ENCODE measurements at places on chromosomes 16 and 17.

DNA sequence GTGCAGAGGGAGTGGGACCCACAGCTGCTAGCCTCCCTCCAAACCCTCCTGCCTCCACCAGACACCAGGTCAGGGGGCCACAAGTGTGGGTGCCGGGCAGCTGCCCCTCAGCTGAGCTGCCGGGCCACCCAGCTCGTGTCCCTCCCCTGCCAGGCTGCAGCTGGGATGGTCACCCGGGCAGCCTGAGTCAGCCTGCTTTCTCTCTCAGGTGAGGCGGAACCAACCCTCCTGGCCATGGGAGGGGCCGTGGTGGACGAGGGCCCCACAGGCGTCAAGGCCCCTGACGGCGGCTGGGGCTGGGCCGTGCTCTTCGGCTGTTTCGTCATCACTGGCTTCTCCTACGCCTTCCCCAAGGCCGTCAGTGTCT lies 6.9 kb downstream of the SLC16A3 start:
- no peak for DNase-seq

GRCh38 chr16:89015271-89015859 lies 38.4 kb upstream of the CBFA2T3 start:
- no peak for DNase-seq

DNA sequence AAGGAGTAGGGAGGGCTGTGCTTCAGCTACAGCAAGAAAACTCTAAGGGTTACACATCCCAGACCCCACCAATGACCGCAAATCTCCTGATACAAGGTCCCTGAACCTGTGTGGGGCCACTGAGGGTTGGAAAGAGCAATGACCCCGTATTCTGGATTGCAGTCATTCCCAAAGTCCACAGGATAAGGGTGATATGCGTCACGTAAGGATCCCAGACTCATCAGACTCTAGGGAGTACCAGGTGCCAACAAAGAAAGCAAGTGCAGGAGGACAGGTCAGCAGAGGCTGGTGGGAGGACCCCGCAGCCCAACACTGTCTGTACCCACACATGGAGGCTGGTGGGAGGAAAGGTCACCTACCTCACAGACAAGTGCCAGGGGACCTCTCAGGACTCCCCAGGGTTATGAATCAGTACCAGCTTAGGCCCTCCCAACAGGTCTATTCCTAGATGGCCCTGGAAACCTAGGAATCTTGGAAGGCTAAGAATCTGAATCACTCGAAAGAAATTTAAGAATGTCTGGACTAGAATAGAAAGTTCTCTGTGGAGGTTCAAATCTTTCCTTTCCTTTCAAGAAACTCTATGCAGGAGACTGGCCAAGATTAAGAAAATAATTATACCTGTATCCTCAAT lies 16.2 kb downstream of the PITPNA start:
- DNase-seq, result no peak

- no peak for DNase-seq
These were observed 83.0 kb downstream of the ANKRD11 start for GRCh38 chr16:89407282-89407924.

DNA sequence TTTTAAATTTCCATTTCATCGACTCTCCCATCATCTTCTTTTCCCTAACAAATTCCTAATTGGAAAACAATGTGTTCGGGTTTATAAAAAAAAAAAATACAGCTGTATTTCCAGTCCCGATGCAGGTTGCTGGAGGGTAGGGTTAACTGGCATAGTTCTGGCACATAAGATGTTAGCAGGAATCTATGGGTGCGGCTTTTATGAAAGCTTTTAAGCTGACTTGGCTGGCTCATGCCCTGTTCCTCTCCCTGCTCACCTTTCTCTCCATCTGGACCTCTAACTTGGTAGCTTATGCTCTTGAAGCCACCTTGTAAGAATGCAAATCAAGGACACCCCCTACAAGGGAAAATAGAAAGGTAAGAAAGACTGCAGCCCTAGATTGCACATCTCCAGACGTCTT lies 33.2 kb upstream of the KCNJ2 start:
- DNase-seq, result no peak

DNA sequence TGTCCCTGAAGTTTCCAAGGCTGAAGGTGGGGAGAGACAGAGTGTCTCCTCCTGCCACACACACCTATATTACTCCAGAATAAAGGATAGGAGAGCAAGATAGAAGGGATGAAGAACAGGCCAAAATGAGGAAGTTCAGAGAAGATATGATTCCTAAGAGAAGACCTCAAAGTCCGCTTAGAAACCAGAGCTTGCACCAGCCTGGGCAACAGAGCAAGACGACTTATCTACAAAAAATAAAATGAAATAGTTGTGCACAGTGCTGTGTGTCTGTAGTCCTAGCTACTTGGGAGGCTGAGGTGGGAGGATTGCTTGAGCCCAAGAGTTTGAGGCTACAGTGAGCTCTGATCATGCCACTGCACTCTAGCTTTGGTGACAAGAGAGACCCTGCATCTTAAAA lies 128.2 kb downstream of the HS3ST3B1 start:
- no peak for DNase-seq

GRCh38 chr16:3182608-3183444 lies 5.2 kb upstream of the OR1F1 start:
- DNase-seq, result no peak

GRCh38 chr17:43453331-43453812 lies 30.4 kb upstream of the DHX8 start:
- DNase-seq, result no peak

DNA sequence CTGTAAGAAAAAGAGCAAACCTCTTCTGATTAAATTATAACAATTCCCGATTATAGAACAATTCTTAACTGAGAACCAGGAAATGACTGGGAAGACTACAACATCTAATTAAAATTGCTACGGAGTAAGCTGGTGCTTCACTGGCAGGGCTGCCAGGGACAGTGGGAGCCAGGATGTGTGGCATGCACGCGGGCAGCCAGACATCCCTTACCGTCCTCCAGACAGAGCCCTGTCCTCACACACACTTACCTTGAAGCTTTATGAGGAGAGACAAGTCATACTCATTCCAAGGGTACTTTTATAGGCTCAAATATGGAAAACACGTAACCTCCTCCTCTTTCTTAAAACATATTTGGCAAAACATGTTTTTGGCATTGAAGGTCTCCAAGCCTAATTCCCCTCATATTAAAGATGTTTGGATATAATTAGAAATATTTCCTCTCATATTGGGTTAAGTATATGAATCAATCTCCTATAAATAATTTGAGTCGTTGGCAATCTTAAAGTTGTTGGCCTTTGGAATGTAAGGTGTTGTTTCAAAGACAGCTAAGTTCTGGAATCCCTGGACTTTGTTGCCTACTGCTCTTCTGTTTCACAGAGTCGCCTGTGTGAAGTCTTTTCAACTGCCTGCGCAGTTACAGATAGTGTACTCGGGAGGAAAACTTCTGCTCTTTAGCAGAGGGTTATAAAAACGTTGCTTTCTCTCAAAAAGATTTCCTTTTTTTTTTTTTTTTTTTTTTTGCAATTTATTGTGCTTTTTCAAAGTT lies at the start of gene MYH1:
Gene MYH1 (minus strand): TSS at position 272 of the 767 bp plus-strand sequence. CDS start 1,900 bp downstream, outside the sequence.
- no peak for DNase-seq

Measured in NCI-H2081 treated with DMSO at 0.1 percent for 48 hours (cell line).